GM12864 (cell line): ENCODE measurements at places on chromosomes 7 and 10.

- no peak for DNase-seq
Observed at GRCh38 chr7:15099074-15099473, 196.5 kb upstream of the DGKB start.

GRCh38 chr10:120984221-120984620 is 133.1 kb downstream of the WDR11 start:
- DNase-seq: no peak

GRCh38 chr10:93968540-93968945 is 25.2 kb upstream of the PLCE1 start:
- DNase-seq: no peak

DNA sequence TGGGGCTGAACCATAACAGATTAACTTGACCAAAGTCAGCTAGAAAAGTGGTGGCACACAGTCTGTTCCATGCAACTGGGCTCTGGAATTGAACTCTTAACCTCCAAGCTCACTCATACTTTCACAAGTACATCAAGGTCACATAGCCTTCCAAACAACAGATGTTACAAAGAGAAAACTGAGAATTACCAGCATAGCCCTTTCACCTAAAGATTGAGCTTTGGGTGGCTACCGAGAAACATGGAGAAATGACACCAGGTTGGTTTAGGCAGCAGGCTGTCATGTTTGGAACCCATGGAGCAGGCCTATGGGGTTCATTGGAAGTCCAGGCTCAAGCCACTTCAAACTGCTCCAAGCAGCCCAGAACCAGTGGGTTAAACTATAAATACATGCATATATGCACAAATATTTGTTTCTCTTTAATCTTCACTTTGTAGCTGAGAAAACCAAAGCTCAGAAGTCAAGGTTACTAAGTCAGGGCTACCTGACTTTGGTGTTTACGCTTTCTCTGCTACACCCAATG is 59.1 kb downstream of the MALSU1 start:
- DNase-seq: no peak

DNA sequence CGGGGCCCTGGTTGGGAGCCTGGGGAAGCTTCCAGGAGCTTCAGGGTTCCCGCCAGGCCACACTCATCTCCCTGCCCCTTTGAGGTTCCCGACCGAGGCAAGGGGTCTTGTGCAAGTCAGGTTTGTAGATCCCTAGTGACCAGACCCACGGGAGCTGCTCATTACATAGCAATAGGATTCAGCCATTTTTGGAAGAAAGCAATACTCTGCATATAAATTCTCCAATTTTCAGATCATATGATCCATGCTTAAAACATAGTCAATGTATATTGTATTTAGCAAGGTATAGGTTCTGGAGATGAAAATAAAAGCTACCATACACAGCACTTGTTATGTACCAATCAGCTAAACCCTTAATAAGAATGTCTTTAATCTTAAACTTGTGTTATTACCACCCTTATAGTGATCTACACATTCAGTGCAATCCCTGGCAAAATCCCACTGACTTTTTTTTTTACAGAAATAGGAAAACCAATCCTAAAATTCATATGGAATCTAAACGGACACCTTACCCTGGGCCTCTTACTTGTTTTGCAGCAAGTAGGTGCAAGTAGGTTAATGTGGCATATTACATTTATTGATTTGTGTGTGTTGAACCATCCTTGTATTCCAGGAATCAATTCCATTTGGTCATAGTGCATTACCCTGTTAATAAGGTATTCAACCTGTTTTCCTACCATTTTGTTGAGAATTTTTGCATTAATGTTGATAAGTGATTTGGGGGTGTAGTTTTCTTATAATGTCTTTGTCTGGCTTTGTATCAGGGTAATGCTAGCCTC is 13.8 kb upstream of the FKBP9 start:
- no peak for DNase-seq

GRCh38 chr7:130096243-130096827 is 26.0 kb downstream of the KLHDC10 start:
- DNase-seq: no peak

DNA sequence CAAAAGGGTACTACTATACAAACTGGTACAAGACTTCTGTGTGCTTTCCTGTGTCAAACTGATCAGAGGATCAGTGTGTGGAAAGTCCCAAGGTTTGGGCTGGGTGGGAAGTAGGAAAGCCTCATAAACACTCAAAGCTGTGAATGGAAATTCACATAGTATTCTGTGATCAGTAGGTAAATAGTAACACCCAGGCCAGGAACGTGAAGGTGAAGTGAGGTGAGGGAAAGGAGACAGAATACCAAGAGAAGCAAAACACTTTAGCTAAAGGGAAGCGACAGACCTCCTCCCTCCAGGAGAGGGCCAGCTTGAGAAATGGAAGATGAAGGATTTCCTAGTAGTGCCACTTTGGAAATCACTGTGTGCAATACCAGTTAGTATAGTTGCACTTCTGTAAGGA is 451.9 kb downstream of the KCNMA1 start:
- DNase-seq: no peak
